Muscle of leg (tissue), 16 donors: ENCODE measurements at places on chromosomes 6 and 20.

DNA sequence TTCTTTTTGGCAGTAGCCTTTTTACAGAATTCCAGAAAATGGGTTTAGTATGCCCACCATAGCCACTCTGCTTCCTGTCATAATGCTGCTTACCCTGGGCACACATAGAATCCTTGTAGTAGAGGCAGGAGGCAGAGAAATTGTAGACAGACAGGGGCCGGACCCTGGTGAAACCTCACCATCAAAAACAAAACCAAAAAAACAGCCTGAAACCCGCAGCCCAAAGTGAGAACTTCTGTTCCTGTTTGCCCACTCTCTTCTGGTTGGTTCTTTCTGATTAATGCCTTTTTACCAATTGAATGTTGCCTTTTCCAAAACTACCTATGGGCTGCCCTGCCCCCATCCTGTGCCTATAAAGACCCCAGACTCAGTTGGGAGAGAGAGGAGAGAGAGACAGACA lies 188.2 kb downstream of the CDKAL1 start:
- no peak for DNase-seq

- peak; percentile 71 for DNase-seq
These were observed 485 bp downstream of the TGIF2 start for GRCh38 chr20:36573798-36574365.

DNA sequence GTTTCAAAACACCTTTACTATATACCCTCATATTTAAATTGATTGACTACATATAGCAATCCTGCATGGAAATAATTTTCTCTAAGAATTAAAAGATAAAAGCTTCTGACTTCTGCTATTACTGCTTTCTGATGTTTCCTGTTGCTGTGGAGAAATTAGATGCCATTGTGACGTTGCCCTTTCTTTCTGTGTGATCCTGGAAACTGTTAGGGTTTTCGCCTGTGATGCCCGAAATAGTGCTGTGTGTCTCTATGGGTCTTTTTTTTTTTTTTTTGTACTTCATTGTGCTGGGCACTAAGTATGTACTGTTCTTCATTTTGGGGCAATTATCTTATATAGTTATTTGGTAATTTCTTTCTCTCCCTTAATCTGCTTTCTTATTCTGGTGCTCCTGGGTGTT lies 205.0 kb downstream of the ARID1B start:
- DNase-seq: no peak

GRCh38 chr6:144617708-144618107 lies 332.6 kb downstream of the UTRN start:
- no peak for DNase-seq

DNA sequence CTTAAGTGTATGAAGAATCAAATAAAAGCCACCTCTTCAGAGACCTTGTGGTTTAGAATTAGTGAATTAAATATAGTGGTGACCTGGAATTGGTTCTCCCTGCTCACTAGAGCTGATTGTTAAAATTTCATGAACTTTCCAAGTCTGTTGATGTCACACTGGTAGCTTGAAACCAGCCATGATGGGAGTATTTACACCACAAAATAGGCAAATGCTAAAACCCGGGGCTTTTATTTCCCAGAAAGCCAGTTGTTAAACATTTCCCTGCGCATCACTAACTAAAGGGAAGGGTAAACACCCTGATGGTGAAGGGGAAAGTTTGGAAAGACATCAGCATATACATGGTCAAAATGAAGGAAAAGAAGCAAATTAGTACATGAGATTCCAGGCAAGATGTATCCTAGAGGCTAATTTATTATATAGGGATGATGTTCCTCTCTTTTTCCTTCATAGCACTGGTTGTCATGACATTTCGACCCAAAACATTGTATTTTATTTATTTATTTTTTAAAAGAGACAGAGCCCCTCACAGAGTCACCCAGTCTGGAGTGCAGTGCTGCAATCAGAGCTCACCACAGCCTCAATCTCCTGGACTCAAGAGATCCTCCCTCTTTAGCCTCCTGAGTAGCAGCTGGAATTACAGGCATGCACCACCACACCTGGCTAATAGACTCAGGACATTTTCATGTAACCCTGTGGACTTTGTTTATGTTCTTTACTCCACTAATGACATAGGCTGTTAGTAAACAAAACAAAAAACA lies 123.2 kb downstream of the RIN2 start:
- no peak for DNase-seq

GRCh38 chr20:52610749-52611148 lies 361.4 kb upstream of the TSHZ2 start:
- no peak for DNase-seq

GRCh38 chr6:149984773-149985172 lies 21.0 kb downstream of the ULBP1 start:
- DNase-seq: no peak

GRCh38 chr20:8055096-8055495 lies 35.5 kb upstream of the TMX4 start:
- no peak for DNase-seq

DNA sequence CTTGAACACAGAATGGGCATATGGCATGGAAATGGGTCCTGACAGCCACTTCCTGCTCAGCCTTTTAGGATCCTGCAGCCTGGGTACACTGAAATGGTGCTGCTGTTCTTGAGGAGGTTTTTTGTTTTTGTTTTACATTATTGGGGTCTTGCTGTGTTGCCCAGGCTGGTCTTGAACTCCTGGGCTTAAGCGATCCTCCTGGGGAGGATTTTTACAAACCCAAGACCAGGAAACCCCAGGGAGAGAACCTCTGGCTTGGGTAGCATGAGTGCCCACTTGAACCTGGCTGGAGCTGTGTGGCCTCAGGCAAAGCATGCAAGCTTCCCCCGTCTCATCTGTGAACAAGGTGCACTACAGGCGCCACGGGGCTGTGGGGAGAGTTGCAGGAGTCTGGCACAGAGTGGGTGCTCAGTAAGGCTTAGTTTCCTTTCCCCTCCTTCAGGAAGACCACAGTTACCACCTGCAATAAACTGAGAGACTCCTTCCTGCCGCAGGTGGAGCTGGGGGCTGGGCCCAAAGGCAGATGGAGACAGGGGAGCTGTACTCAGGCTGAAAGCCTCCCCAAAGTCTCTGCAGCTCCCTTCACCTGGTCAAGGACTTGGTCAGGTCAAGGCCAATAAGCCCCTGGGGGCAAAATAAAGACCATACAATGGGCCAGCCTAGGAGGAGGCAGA lies 1.8 kb downstream of the SLA2 start:
- DNase-seq: no peak

DNA sequence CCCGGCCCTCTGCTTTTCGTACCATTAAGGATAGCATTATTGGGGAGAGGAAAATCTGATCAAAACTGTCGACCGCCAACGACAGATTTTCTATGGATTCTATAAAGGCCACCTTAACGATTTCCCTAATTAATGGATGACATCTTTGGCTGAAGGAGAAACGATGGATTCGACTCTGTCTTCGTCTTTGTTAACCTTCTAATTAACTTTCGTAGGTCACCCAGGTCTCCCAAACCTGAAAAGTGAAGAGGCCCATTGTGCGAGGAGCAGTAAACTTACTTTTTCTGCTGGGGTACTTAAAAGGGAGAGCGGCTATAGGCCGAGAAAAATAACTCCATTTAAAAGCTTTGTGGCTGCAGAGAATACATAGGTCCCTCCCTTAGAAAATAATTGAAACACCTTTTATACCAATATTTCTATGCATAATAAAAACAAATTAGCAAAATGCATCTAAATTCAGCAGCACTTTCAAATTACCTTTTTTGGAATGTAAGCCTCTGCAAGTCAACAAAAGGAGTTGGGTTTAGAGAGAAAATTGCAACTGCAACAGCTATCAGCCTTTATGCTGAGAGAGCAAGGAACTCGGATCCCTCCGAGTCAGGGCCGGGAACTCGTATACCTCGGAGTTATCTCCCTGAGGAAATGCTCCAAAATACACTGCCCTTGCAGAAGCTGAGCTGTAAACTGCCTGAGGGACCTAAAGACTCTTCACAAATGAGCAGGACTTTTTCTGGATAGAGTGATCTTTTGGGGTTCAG lies 31.4 kb upstream of the NR2E1 start:
- DNase-seq: no peak

DNA sequence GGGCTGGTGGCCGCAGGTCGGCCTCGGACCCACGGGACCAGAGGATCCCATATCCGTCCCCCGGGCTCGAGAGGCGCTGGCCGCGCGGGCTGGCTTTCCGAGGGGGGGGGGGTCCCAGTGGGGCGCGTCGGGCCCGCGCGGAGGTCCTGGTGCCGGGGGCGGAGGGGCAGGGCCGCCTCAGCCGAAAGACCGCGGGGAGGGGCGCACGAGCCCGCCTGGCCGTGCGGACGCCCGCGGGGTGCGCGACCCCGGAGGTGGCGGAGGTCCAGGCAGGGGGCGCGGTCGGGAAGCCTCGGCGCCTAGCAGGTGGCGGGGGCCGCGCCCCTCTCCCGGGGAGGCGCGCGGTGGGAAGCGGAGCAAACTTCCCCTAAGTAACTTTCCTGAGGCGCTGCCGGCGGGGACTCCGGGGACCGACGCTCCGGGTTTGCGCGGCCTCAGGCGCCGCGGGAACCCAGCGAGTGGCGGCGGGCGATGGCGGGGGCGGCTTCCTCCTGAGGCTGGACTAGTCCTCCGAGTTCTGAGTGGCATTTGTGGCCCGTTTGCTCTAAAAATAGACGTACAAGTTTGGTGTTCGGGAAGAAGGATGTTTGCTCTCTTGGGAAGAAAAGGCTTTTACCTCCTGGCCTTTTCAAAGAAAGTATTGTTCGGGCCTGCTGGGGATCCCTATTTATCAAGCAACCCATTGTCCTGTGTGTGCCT lies 26.5 kb upstream of the BTBD3 start:
- DNase-seq: peak; percentile 90

DNA sequence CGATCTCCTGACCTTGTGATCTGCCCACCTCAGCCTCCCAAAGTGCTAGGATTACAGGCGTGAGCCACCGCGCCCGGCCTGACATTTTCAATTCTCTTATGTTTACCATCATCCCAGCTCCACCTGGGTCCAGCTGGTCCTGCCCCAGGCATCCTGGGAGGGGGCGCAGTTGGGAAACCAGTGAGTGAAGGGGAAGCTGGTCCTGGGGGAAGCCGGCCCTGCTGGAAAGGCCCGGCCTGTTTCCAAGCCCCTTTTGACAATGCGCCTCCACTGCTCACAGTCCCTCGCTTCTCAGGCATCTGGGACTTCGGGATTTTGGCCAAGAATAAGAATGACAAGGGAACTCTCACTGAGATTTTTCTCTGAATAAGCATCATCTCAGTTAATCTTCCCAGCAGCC lies 14.2 kb downstream of the SLC13A3 start:
- no peak for DNase-seq

DNA sequence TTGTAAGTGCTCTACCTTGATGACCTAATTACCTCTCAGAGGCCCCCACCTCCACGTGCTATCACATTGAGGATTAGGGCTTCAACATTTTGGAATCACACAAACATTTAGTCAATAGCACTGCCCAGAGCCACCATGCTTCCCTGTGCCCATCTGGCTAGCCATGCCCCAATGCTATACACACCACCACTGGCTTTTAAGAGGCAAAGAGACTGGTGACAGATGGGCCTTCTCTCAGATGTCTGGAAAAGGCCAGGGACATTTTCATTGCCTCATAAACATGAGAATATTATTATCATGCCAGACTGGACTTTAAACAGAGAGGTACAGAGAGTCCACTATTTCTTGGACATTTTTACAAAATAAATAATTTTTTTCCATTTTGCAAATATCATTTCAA lies 29.8 kb downstream of the TRMT6 start:
- no peak for DNase-seq

DNA sequence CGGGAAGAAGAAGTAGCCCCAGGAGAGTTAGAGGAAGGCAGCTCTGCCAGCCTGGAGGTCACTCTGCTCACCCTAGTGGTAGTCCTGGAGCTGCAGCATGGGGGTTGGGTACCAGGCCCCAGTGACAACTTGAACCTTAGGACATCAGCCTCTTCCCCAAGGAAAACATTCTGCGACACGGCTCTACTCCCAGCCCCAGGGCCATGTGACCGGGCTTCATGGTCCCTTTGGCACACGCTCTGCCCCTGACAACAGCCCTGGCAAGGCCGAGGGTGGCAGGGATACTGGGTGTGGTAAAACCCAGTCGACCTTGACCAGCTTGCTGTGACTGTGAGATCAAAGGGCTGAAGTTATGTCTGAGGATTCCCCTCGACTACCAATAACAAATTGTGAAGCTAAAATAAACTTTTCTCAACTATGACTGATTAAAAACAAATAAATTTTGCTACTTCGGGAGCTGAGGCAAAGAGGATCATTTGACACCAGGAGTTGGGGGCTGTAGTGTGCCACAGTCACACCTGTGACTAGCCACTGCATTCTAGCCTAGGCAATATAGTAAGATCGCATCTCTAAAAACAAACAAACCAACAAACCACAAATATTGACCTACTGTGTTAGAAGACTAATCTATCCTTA lies 24.4 kb upstream of the ARID1B start:
- no peak for DNase-seq

GRCh38 chr20:23419657-23419994 lies 1.7 kb downstream of the NAPB start:
- no peak for DNase-seq

GRCh38 chr6:96059586-96059985 lies 43.8 kb downstream of the FUT9 start:
- DNase-seq: no peak

- no peak for DNase-seq
These were observed 42.0 kb downstream of the TGM2 start for GRCh38 chr20:38123021-38123587.

GRCh38 chr20:24657878-24658620 lies 188.6 kb downstream of the SYNDIG1 start:
- no peak for DNase-seq

GRCh38 chr6:162151021-162151665 lies 576.4 kb downstream of the PRKN start:
- DNase-seq: peak; percentile 31

DNA sequence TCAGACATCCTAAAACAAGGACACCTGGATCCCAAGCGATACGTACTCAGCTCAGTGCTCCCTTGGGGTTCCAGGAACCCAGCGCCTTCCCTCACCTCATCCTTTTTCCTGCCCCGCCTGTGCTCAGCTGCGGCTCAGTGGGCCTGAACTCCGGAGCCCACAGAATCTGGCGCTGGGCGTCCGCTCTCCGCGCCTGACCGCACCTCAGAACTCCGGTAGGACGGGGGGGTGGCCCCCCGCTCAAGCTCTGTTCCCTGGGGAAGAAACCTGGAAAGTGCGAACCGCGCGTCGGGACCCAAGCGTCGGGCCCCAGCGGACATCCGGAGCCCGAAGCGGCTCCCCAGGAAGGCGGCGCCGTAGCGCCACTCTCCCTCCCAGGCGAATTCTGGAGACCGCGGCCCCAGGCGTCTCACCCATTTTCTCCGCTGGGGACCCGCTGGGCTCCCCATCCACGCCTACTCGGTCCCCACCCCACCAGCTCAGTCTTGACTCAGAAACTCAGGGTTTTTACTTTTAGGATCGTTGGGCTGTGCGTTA lies 336 bp upstream of the LY6G5C start:
- DNase-seq: peak; percentile 44
